Glutamatergic neuron (in vitro differentiated cells): ENCODE measurements at places on chromosomes 2 and 18.
A peak's percentile ranks its signal among the peaks of the same experiment; 100 is the strongest.

- H3K27ac ChIP-seq: no peak overlapping the region
- H3K4me3 ChIP-seq: no peak overlapping the region
- DNase-seq: no peak
- no peaks in the 10 kb centered on the region for H3K36me3 ChIP-seq
Measured at GRCh38 chr18:49023938-49024803, 73.4 kb upstream of the SMAD7 start.

DNA sequence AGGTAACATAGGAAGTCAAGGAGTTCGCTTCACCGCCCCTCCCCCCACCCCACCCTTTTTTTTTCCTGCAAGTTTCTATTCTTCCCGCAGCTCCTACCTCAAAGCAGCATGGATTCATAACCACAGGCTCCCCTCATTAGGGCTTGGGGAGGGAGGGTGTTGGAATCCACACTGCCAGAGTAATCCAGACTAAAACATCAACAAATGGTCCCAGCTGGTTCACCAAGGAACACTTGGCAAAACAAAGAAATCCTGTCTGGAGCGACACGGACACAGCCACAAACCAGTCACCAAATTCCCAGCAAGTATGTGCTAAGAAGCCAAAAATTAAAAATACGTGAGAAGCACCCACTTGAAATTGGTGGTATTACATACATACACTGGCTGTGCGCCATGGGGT lies 106.9 kb upstream of the PPP1CB start:
- no peak for DNase-seq
- peaks cover 7% of the 10 kb centered on the region for H3K27me3 ChIP-seq
- no peaks in the 10 kb centered on the region for H3K36me3 ChIP-seq
- H3K4me1 ChIP-seq: peaks cover 10% of the 10 kb centered on the region

DNA sequence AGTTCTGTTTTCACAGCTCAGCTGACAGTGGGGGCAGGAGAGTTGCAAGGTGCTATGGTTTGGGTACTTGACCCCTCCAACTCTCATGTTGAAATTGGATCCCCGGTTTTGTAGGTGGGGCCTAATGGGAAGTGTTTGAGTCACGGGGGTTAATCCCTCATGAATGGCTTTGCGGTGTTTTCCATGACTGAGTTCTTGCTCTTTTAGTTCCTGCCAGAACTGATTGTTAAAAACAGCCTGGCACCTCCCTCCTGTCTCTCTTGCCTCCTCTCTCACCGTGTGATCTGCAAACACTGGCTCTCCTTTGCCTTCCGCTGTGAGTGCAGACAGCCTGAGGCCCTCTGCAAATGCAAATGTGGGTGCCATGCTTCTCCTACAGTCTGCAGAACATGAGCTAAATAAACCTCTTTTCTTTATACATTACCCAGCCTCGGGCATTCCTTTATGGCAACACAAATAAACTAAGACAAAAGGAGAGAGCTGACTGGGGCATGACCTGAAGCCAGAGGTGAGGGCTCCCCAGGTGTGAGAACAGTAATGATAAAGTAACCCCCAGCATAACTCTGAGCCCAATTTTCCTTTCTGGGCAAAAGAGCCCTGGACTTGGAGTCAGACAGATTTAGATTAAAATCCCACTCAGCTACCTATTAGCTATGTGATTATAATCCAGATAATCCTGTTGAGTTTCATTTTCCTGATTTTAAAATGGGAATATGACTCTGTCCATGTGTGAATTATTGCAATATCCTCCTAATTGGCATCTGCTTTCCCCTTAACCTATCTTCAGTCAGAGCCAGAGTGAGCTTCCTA lies 64.9 kb upstream of the CAPN13 start:
- H3K4me3 ChIP-seq: no peak overlapping the region
- DNase-seq: no peak
- no peaks in the 10 kb centered on the region for H3K4me1 ChIP-seq
- H3K27me3 ChIP-seq: no peaks in the 10 kb centered on the region
- H3K27ac ChIP-seq: no peak overlapping the region

GRCh38 chr2:74010087-74010541 lies 25.4 kb downstream of the TET3 start:
- no peak for DNase-seq
- peak overlapping the region; percentile 33 for H3K27ac ChIP-seq
- H3K4me3 ChIP-seq: peak overlapping the region; percentile 20
- peaks cover 50% of the 10 kb centered on the region for H3K4me1 ChIP-seq
- H3K36me3 ChIP-seq: no peaks in the 10 kb centered on the region

DNA sequence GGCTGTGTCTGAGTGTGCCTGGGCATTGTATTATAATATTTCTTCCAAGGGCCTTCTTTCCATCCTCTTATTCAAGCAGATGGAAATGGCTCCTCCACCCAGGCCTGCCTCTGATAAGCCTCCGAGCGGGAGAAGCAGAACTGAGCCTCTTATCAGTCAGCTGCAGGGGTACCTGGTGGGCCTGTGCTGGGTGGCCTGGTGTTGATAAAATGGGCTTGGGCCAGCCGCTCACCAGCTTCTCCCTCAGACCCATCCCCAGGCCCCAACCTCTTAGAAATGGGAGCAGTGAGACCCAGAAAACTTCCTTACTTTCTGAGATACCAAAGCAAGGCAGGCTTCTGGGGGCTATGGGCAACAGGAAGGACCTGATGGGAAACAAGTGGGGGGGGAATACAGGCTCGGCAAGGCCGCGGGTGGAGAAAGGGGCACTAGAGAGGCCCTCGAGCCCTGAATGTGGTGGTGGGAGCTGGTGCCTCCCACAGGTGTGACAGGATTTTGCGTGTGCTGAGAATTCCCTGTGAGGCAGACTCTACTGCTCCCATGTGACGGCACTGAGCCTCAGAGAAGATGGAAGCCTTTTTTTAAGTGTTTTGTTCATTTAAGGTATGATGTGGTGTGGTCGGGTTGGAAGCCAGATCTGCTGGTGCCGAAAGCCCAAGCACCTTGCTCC lies 18.3 kb downstream of the GYPC start:
- no peak overlapping the region for H3K4me3 ChIP-seq
- H3K36me3 ChIP-seq: peaks cover 15% of the 10 kb centered on the region
- H3K4me1 ChIP-seq: no peaks in the 10 kb centered on the region
- no peak overlapping the region for H3K27ac ChIP-seq

DNA sequence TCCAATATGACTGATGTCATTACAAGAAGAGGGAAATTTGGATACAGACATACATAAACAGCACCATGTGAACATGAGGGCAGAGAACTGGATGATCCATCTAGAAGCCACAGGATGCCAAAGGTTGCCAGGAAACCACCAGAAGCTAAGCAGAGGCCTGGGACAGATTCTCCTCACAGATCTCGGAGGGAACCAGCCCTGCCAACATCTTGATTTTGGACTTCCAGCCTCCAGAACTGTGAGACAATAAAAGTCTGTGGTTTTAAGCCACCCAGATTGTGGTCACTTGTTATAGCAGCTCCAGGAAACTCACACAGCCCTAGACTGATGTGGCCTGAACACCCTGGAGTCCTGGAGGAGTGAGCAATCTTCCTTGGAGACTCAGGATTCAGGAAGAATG lies 351.6 kb downstream of the EIPR1 start:
- no peak overlapping the region for H3K27ac ChIP-seq
- no peaks in the 10 kb centered on the region for H3K4me1 ChIP-seq
- no peak overlapping the region for H3K4me3 ChIP-seq

GRCh38 chr18:9884532-9885140 lies 1.1 kb upstream of the TXNDC2 start:
- H3K27ac ChIP-seq: no peak overlapping the region
- no peaks in the 10 kb centered on the region for H3K36me3 ChIP-seq
- DNase-seq: no peak
- H3K4me3 ChIP-seq: no peak overlapping the region
- H3K4me1 ChIP-seq: no peaks in the 10 kb centered on the region

- H3K4me1 ChIP-seq: no peaks in the 10 kb centered on the region
- H3K27ac ChIP-seq: no peak overlapping the region
- H3K36me3 ChIP-seq: no peaks in the 10 kb centered on the region
Measured at GRCh38 chr18:46591783-46592391, 65.1 kb downstream of the LOXHD1 start.

DNA sequence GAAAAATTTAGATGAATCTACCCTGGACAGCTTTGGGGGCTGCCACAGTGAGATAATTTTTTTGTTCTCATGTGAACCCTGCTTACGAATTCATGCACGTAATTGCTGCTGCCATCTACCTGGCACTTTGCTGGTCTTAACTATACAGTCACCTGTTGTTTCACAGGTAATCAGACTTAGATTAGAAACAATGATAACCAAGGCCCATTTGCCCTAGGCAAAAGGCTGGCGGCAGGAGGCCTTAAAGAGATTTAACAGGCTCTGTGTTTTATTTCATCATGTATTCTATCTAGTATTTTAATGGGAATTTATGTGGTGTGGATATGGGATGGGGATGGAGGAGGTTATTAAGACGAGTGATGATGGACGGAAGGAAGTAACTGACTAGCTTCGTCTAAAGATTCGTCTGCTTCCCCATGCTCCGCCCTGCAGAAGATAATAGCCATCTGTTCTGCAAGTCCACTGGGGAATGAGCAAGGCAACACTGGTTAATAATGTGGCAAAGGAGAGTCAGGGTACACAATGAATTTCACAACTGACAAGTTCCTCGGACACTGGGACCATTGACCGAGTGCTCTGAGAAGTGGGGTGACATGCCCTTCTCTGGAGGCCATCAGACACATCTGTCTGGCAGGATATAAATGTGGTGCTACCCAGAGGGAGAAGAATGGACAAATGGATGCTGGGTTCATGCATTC lies 291.8 kb upstream of the TNP1 start:
- H3K27ac ChIP-seq: peak overlapping the region; percentile 94
- H3K4me1 ChIP-seq: peaks cover 23% of the 10 kb centered on the region
- DNase-seq: no peak
- no peaks in the 10 kb centered on the region for H3K36me3 ChIP-seq
- peaks cover 4% of the 10 kb centered on the region for H3K27me3 ChIP-seq

GRCh38 chr2:88036182-88036581 lies 19.4 kb downstream of the KRCC1 start:
- H3K36me3 ChIP-seq: no peaks in the 10 kb centered on the region
- H3K27me3 ChIP-seq: no peaks in the 10 kb centered on the region
- H3K27ac ChIP-seq: no peak overlapping the region
- no peak overlapping the region for H3K4me3 ChIP-seq
- no peaks in the 10 kb centered on the region for H3K4me1 ChIP-seq

DNA sequence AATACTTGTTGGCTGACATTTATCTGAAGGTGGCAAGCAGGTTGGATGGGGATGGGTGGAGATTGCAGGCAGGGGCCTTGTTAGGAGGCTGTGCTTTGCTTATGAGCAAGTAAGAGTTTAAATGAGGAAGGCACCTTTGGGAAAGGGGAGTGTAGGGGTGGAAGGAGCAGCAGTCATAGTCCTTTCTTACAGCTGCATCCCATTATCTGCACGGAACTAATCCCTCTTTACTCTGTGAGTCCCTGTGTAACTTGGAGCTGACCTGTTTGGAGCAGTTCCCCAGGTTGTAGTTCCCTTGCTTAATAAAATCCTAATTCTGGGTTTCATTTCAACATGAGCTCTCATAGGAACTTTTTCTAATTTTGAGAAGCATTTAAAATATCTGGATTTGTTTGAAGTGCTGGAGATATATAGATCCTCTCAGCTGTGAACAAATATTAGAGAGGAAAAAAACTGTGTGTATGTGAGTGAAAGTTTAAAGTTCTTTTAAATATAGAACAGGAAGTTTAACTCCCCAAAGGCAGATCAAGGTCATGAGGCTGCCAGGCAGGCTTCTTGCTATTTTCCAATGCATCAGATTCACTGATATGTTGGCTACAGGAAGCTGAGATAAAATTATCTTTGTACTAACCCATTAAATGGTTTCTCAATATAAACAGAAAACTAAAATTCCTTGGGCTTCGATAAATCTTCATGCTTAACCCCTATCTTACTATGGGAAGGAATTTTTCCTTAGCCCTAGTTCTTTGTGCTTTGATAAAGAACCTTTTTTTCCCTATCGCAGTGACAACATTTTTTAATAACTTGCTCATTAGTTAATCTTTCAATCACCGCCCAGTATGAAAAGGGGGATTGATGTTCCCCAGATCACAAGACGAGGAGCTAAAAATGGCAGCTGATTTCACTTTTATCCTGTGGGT lies 104.6 kb upstream of the EML6 start:
- no peak overlapping the region for H3K4me3 ChIP-seq
- peaks cover 3% of the 10 kb centered on the region for H3K36me3 ChIP-seq
- no peak for DNase-seq
- H3K27ac ChIP-seq: peak overlapping the region; percentile 38

DNA sequence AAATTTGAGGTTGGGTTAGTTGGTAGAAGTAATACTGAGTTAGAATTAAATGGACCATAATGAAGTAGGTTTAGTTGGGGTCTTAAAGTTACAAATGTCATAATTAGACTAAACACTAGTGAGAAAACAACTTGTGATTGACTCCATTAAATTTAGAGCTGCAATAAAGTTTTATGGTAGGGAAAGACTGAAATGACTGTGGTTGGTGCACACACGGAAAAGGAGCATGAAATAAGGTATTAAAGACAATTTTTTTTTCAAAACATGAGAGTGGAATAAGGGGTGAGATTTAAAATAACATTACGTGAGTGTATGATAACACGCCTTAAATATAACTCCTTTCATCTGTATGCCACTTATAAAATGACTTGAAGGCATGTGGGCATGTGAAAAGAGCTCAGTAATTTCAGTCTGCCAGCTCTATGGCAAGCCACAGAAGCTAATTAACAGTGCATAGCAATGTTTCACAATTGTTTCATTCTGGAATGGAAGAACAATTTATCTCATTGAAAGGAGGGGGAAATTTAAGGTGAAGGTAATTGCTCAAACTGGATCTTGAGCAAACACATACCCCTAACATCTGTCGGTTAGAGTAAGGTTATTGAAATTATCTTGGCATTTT lies 1.4 kb downstream of the FRZB start:
- peaks cover 5% of the 10 kb centered on the region for H3K36me3 ChIP-seq
- no peak overlapping the region for H3K27ac ChIP-seq
- H3K4me3 ChIP-seq: no peak overlapping the region
- H3K27me3 ChIP-seq: peaks cover 4% of the 10 kb centered on the region
- DNase-seq: no peak
- peaks cover 17% of the 10 kb centered on the region for H3K4me1 ChIP-seq

GRCh38 chr2:26327291-26328272 lies 18.4 kb upstream of the SELENOI start:
- no peaks in the 10 kb centered on the region for H3K36me3 ChIP-seq
- no peak for DNase-seq
- H3K4me3 ChIP-seq: no peak overlapping the region
- no peaks in the 10 kb centered on the region for H3K4me1 ChIP-seq
- no peaks in the 10 kb centered on the region for H3K27me3 ChIP-seq

- H3K27ac ChIP-seq: no peak overlapping the region
- DNase-seq: no peak
- peaks cover 8% of the 10 kb centered on the region for H3K4me1 ChIP-seq
- no peak overlapping the region for H3K4me3 ChIP-seq
- H3K36me3 ChIP-seq: peaks cover 14% of the 10 kb centered on the region
Measured at GRCh38 chr18:13496691-13497281, 229.6 kb downstream of the FAM210A start.

DNA sequence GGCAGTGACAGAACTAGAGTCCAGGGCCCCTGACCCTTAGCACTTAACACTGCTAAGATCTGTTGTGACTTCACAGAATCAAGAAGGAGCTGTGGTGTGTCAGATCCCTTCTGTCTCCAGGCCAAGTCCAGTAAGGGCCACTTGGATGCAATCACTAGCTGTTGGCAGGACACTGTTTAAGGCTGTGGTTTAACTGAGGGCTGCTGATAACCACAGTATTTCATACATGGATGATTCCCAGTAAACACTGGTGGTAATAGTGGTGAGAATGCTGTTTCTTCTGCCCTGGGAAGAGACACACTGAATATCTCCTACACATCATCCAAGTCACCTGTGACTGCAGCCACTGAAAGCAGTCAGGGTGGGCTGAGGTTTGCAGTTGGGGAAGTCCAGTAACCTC lies 77.7 kb upstream of the FBXO11 start:
- H3K4me3 ChIP-seq: no peak overlapping the region
- H3K27ac ChIP-seq: no peak overlapping the region
- no peaks in the 10 kb centered on the region for H3K36me3 ChIP-seq
- no peaks in the 10 kb centered on the region for H3K4me1 ChIP-seq
